BJ (cell line): ENCODE measurements at places on chromosomes 7 and 10.

- DNase-seq, result no peak
Measured at GRCh38 chr7:15687546-15688278, 1.2 kb upstream of the MEOX2 start.

DNA sequence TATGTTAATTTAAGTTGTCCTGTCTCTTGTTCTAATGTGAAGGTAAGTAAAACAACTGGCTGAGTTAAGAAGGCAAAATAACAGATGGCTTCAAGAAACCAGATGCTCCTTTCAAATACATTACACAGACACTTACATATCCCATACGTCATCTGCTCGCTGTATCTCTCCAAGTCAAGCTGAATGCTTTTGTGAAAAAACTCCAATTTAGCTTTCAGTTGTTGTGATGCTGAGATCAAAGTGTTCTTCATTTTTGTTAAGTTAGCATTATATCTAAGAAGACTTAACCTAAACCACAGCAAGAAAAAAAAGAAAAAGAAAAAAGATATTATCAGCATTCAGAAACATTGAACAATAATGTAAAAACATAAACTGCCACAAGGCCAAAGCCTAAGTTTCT, 18.5 kb upstream of the ERLIN1 start:
- DNase-seq, result no peak

DNA sequence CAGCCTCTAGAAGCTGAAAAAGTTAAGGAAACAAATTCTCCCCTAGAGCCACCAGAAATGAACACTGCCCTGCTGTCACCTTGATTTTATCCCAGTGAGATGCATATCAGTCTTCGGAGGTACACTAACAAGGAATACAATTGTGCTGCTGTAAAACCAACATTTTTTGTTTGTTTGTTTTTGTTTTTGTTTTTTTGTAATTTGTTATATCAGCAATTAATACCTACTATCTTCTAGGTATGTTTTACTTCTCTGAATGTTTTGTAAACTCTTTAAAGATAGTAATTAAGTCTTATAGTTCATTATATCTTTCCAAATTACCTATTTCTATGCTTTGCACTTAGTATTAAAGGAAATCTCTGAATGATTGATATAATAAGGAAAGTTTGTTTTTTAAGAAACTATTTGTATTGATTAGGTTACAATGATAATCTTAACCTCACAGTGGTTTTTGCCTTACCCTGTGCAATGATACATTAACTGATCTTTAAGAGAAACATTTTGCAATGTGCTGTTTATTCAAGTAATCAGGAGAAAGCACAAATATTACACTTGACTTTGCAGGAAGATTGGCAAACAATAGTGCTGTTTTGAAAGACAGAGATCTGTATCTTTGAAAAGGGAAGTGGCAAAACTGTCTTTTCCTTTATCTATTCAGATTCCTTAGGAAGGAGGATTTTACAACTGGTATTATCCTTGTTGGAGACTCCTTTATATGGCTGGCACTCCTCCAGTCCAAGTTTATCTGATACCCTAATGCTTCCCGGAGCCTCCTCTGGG, 11.3 kb upstream of the HGF start:
- no peak for DNase-seq

- no peak for DNase-seq
Measured at GRCh38 chr10:132518572-132519381, 18.8 kb upstream of the INPP5A start.

DNA sequence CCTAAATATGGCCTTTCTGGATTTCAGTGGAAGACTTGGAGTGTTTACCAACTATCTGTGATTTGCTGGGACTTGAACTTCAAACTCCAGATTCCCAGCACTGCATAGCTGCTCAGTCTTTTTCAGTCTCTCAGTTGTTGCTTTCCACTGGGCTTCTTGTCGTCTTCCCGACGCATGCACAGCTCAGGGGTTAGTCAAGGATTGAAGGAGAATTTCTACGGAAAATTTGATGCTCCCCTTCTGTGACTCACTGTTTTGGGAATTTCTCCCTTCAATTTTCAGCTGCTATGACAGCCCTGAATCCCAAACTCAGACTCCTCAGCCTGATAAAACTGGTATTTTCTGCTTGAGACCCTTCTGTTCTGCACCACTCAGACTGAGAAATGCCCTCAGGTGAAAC, 91.7 kb downstream of the CYP26A1 start:
- DNase-seq, result no peak

- DNase-seq, result no peak
Measured at GRCh38 chr7:154581251-154581890, 421.6 kb downstream of the PAXIP1 start.

DNA sequence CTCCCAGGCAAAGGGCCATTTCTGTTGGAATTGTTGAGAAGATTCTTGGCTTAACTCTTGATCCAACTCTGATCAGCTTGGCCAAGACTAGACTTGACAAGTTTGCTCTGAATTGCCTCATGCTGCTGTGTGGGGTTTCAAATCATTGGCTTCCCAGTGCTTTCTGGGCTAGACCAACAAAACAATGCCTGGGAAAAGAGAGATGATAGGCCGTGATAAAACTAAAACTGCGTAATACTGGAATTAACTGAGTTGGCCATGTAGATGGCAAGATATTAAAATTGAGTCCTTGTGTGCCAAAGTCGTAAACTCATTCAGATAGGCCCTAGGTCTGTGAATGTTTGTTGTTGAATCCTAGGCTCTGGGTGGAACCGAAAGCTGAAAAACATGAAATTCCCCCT, 222.6 kb downstream of the MGMT start:
- no peak for DNase-seq

DNA sequence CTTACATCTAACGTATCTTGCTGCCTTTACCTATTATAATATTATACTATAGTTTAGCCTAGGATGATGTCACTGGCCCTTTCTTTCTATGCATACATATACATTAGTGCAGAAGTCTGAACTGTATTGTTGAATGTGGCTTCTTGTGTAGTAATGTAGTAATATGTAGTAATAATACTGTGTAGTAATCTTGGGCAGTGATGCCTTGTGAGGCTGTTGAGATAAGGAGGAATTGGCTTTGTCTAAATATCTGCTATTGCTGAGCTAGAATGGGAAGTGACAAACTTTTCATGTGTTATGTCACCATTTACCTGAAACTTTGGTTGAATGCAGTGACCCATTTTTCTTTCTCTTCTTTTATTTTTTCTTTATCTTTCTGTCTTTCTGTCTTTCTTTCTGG, 11.0 kb downstream of the GLCCI1 start:
- DNase-seq, result no peak

DNA sequence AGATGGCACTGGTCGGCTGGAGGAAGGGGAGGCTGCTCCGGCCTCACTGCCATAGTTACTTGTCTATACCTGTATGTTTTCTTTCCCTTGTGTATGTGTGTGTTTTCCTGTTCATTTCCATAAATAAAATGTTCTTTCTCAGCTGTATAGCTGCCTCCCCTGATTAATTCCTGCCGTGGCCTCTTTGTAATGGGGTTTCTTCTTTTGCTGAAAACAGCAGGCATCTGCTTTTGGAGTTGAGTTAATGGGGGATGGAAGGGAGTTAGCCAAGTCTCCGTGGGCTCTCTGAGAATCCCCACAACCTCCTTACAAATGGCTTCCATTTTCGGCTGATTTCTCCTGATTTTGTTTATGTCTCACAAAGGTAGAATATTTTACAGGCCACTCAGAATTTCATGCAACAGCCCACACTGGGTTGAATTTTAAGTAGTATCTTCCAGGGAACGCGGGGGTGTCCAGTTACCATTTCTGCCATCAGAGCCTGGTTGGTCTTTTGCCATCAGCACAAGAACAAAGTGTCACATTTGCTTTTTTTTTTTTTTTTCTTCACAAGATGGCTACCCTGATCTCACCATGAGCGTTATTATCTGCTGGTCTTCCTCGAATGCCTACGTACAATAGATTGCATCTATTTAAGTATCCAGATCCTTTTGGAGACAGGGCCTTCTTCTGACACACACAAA, 88.1 kb upstream of the NRP1 start:
- no peak for DNase-seq

- no peak for DNase-seq
Measured at GRCh38 chr7:20991544-20991943, 204.9 kb upstream of the SP8 start.

DNA sequence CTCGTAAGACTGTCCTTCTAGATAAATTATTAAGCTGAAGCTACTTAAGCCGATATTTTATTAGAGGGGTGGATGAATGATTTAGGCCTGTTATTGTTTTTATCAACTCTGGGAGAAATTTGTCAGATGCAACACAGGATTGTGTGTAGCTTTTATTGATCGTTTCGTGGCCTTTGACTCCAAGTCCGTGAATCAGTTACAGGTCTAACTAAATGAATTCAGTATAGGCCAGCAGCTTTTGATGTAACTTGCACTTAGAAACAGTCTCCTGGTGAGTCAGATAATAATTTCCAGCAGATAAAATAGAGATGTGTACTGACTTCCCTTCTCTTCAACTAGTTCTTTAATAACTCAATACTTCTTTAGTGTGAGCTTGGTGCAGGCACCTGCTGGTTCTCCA, 341.7 kb upstream of the SMIM30 start:
- no peak for DNase-seq

DNA sequence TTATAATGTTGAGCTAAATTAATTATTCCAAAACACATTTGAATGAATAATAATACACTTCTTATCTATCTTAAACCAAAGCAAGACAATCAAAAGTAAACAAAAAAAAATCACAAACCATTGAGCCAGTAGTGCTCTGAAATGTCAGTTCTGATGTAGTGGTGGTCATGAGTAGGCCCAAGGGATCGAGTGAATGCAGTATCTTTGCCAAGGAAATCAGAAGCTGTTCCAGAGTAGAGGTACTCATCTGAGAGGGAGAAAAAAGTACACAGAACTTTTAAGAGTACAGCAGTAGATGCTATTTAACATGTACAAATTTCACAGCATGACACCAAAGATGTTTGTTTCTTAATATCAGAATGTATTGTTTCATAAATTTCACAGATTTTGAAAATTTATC, 121.5 kb downstream of the SEMA3D start:
- DNase-seq, result no peak

GRCh38 chr7:100895701-100895955, at the start of gene ACHE:
Gene ACHE, minus strand, starts transcription at chr7:100895888. Its CDS starts 1,656 bp downstream, at chr7:100894232.
- no peak for DNase-seq

DNA sequence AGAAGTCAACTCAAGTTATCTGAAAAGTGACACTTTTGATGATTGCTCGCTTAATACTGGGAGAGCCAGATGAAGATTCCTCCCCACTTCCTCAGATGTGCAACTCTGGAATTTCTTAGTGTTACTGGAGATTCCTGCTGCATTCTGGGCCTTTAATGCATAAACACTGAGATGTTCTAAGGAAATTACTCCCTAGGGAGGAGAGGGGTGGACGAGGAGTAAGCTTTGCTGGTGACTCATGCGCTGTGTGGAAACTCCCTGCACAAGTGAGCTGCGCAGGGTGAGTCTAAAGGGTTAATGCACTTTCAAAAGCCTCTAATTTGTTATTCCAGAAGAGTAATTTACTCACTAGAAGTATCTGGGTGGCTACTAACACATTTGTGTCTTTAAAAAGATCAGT, 46.3 kb downstream of the EGFR start:
- peak; percentile 85 for DNase-seq

- no peak for DNase-seq
Measured at GRCh38 chr7:94296881-94297280, 97.8 kb upstream of the COL1A2 start.

GRCh38 chr10:84264611-84265141, 19.8 kb downstream of the RGR start:
- DNase-seq, result no peak
